ENCODE measurements at places on chromosomes 16 and 17. TPM values are rescaled to one million over a fixed set of nuclear protein-coding genes. Genes with fewer than 3 reads are reported as not detected.

- DNase-seq = no peak
Observed at GRCh38 chr17:3678095-3678820, 9.6 kb downstream of the EMC6 start.

DNA sequence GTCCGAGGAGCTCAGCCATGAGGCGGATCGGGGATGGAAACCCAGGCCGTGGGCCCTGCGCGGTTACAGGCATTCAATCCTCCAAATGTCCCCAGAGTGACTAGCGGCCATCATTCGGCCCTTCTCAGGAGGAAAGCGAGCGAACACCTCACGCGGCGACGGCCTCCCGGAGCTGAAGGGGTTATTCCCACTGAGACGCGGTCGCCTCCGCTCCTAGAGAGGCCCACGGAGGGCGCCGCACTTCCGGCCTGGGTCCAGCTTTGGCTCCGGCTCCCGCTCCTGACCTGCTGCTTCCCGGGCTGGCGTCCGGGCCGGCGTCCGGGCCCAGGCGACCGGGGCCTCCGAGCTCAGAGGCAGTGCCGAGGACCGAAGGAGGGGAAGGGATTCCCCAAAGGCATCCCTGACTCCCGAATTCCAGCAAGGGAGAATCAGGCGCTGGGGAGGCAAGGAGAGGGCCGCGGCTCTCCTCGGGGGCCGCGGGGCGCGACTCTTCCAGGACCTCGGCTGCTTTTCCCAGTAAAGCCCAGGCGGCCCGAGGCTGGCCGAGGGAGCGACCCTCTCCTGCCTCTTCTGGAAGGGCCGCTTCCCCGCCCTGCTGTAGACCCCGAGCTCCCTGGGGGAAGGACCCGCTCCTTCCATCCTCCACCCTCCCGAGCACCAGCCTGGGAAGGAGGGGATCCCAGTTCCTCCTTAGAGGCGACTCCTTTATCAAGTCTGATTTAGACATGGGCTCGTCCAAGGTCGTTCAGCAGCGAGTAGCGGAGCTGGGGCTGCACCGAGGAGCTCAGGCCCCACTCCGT, 18.6 kb upstream of the ZNF629 start:
- DNase-seq = peak; percentile 85

GRCh38 chr16:63744077-63744874, 1377.6 kb downstream of the CDH11 start:
- DNase-seq = no peak

NLGN2 gene
- 5.5 TPM for total RNA-seq

DNA sequence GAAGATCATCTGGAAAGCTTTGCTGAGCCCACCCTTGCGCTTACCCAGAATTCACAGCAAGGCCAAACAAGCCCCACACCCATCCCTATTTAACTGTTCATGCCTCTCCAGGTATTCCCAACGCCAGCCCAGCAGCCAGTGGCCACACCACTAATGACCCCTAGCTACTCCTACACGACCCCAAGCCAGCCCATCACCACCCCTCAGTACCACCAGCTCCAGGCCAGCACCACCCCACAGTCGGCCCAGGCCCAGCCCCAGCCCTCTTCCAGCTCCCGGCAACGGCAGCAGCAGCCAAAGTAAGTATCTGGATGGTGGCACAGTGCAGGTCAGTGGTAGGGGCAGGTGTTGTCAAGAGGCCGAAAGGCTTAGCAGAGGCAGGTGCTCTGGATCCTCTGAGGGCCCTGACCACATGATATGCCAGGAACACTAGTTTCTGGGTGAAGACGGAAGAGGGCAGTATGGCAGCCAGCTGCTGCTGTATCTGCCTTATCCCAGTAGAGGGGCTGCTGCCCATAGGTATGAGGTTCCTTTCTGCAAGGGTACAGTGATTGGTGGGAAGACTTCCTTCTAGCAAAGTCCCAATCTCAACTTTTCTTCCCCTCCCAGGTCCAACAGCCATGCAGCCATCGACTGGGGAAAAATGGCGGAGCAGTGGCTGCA, 10.7 kb downstream of the PROCA1 start:
- no peak for DNase-seq

SAMD14 gene
- total RNA-seq = 5.1 TPM

- no peak for DNase-seq
Observed at GRCh38 chr16:74651841-74652240, 14.8 kb downstream of the RFWD3 start.

ABCC11 gene
- not detected for total RNA-seq

DNA sequence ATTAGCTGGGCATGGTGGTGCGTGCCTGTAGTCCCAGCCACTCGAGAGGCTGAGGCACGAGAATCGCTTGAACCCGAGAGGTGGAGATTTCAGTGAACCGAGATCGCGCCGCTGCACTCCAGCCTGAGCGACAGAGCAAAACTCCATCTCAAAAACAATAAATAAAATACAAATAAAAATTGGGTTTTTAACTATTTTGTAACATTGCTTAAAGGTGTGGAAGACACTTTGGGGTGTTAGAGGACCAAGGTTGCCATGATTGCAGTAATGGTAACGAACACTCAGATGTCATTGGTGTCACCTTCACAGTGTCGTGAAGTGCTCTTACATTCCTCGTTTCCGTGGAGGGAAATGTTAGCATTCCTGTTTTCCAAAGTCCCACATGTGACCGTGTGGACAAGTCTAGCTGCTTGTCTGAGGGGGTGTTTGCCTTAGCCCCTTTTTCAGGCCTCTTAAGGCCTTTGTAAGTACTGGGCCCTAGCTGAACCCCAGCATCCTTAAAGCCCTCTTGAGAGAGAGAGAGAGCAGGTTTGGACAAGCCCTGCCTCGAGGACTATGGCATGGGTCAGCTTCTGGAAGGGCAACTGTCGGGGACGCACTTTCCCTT, 8.6 kb downstream of the C16orf96 start:
- DNase-seq = no peak

DNA sequence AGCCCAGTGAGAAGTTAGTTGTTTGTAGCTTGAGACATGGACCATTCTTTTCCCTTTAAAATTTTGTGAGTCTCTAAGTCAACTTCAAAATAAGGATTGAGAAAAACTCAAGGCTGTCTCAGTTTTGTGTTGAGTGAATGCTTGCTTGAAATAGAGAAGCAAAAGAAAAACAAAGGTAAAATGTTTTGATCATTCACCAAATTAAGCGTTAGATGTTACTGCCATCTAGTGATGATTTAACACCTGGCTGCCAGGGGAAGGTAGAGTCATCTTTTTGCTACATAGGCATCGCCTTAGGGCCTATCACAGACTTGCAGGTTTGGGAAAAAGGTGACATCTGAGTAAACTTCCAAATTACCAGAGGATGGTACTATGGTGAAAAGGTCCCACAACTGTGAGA, 74.4 kb downstream of the PCTP start:
- peak; percentile 37 for DNase-seq

Data from dermis blood vessel endothelial cell (primary cell).